ENCODE measurements at places on chromosomes 12 and 14.
A peak's percentile ranks its signal among the peaks of the same experiment; 100 is the strongest.

GRCh38 chr12:569091-569676, 94.1 kb downstream of the NINJ2 start:
- DNase-seq = no peak

DNA sequence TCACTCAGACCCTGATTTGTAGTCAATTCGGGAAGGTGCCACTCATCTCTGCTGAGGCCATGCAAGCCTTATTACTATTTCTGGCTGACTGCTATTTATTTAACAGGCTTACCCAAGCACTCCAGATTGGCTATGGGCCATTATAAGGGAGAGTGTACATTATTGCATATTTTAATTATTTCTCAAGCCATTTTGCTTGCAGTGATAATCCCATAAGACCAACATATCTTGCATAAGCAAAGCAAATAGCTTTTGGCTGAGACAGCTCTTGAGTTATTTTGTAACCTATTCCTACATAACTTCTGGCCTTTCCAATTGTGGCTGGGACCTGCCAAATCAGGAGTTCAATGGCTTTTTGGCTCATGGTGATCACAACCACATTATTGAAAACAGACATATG, 509.6 kb upstream of the USP15 start:
- no peak for DNase-seq

DNA sequence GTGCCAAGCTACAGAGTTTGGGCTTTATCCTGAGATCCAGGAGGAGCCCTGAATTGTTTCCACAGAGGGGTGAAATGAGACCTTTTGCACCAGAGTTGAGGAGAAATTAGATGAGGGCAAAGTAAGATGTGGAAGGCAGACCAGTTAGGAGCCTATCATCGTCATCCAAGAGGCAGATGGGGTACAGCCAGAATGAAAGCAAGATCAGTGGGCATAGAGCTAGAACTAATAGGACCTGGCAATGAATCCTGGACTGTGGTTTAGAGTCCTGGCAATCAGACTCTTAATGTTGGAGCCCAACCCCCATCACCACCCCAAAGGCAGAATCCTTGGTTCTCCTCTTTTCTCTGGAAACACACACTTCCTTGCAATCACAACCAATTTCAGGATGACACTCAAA, 166.6 kb upstream of the HMGA2 start:
- no peak for DNase-seq

DNA sequence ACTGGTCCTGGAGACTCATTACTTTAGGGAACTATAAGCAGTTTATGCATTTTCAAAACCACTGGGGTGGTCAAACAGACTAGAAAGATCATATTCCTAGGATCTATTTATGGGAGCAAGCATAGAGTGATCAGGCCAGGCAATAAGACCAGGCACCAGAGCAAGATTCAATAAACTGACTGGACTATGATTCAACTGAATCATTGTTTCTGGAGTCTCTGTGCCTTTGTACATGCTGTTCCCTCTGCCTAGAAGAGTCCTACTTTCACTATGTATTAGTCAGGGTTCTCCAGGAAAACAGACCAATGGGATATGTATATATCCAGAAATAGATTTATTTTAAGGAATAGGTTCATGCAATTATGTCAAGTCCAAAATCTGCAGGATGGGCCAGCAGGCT, 55.5 kb downstream of the EMP1 start:
- no peak for DNase-seq

GRCh38 chr12:139585-139984, 73.0 kb downstream of the IQSEC3 start:
- DNase-seq = no peak

DNA sequence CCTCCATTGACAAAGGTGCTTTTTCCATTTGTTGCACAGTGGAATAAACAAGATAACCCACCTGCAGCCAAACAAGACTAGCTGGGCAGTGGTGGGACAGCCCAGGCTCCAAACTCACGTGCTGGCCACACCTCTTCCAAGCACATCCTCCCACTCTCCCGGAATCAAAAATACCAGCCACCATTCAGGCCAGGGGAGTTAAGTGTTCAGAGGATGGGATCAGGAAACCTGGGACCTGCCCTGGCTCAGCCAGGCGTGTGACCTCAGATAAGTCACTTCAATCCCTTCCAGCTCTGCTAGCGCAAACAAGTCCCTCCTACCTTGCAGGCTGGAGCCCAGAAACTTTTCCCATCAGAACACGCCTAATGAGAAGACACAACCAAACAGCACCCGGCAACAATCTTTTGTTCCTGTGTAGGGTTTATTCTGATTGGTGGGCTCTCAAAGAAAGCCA, 43.3 kb downstream of the ACTN1 start:
- DNase-seq = no peak

DNA sequence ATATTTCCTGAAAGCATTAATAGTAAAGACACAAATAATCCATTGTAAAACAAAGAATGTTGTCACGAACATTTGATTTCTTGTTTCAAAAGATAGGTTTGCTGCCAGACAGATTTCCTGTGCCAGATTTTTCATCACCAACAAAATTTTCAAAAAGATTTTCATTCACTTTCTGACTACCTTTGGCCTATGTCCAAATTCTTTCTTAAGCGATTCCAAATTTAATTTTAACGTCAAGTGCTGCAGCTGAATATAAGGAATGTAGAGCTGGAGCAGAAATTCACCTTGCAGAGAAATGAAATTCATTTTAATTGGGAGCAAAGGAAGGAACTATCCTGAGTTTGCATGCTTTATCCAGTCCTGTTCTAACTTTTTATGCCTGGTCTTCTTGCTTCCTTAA, 277.4 kb downstream of the CCER1 start:
- no peak for DNase-seq

GRCh38 chr12:28130625-28131598, 59.3 kb upstream of the CCDC91 start:
- DNase-seq = no peak

- no peak for DNase-seq
Measured at GRCh38 chr14:29799464-29800095, 128.1 kb downstream of the PRKD1 start.

DNA sequence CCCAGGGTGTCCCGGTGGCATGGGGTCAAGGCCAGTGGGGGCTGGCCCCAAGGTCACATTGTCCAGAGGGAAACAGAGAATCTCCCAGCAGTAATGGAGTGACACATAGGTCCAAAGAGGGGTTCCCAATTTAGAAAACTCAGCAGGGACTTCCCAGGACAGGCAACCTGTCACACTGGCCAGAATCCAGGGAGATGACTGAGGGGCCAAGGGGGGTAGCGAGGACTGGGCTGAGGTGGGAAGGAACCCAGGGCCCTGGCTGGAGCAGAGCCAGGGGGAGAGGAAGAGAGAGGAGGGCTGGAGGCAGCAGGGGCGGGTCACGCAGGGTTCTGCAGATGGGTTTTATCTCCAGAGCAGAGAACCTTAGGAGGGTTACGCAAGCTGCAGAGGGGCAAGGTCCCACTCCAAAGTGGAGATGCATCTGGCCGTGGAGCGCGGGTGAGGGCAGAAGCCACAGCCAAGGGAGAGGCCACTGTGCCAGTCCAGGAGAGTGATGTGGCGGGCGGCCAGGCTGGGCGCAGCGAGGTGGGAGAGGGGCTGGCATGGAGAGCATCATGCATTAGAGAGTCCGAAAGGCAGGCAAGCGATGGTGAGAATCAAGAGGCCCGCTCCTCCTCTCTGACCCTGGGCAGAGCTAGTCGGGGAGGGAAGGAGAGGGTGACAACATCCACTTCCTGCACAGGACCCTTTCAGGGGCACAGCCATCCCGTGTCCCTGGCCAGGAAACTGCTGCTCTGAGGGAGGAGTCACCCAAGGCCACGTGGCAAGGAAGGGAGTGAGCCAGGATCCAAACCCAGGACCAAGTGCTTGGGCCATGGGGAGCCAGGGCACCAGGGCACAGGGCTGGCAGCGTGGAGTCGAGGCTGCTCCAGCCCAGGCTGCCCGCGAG, 29.0 kb downstream of the NCOR2 start:
- DNase-seq = no peak

DNA sequence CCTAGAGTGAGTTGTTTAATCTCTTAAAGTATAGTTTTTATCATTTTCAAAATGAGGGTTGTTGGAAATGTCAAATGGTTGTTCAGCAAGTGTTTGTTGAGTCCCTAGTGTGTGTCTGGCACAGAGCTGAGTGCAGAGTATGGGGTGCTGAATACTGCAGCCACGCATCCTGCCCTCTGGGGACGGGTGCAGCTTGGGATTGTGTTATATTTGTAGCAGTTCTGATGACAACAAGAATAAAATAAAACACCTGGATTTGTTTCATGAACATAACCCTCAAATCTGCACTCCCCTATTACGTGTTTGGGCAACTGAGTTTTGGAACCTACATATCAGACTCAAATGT, 127.9 kb downstream of the CACNA1C start:
- no peak for DNase-seq

- no peak for DNase-seq
Measured at GRCh38 chr14:65433157-65433556, 20.6 kb downstream of the FUT8 start.

- no peak for DNase-seq
Measured at GRCh38 chr14:64733899-64734298, 29.7 kb downstream of the PLEKHG3 start.

DNA sequence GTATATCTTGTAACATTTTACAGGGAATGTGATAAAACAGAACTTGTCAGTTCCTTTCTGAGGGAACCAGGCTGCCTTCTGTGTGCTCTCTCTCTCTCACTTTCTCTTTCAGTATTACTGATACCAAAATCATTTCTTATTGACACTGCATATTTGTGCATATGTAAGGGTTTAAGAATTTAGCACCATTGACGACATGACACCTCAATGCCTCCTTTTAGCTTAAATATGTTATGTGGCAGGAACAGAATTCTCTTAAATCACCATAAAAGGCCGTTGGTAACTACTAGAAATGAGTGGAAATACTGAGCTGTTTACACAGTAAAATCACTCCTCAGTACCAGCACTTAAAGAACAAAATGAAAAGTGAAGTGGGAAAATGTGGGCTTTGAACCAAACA, 457.7 kb upstream of the SYT1 start:
- DNase-seq = no peak

DNA sequence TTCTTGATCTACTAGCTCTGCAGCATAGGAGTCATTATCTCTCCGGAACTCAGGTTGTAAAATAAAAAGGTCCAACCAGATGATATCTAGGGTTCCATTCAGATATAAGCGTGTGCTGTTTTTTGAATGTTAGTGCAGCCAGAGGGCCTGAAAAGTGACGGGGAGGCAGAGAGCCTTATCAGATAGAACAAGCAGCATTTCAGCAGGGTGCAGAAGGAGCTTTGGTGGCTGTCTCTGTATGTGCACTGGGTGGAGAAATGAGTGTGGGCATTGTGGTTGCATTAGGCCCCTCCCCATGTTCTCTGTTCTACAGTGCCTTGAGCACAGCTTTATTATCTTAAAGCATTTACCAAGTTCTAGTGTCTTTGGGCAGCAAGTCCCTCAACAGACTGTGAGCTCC, 275.1 kb downstream of the NRXN3 start:
- no peak for DNase-seq

- peak; percentile 24 for DNase-seq
Measured at GRCh38 chr14:104827177-104828055, 26.5 kb downstream of the ZBTB42 start.

GRCh38 chr12:124162151-124163110, 132.5 kb upstream of the RFLNA start:
- no peak for DNase-seq

- no peak for DNase-seq
Measured at GRCh38 chr12:113161415-113162016, 12.0 kb downstream of the CFAP73 start.

DNA sequence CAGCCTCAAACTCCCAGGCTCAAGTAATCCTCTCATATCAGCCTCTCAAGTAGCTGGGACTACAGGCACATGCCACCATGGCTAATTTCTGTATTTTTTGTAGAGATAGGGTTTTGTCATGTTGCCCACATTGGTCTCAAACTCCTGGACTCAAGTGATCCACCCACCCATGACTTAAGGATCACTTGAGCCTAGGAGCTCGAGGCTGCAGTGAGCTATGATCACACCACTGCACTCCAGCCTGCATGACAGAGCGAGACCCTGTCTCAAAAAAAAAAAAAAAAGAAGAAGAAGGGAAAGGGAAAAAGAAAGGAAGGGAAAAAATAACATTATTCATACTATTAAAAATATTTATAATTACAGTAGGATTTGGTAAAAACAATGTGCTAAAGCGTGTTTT, 19.2 kb downstream of the EPS8 start:
- DNase-seq = no peak

- no peak for DNase-seq
Measured at GRCh38 chr14:81632157-81632556, 98.5 kb upstream of the SEL1L start.

DNA sequence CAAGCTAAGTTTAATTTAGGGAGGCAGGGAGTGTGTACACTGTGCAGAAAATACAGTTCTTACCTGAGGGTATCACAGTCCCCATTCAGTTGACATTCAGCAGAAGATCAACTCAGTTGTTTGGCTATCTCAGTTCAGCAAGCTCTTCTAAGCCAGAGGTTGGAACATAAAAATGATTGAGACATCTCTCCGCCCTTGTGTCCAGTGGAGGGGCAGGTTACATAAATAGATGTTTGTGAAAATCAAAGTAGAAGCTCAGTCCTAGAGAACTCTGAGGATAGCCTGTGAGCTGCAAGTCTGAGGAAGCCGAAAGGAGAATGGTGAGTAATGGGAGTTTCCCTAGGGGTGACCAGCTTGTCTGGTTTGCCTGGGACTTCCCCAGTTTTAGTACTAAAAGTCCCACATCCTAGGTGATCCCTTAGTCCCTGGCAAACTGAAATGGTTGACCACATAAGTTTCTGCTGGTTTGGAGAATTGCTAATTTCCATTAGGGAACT, 251.4 kb upstream of the ATP2B1 start:
- DNase-seq = peak; percentile 35

DNA sequence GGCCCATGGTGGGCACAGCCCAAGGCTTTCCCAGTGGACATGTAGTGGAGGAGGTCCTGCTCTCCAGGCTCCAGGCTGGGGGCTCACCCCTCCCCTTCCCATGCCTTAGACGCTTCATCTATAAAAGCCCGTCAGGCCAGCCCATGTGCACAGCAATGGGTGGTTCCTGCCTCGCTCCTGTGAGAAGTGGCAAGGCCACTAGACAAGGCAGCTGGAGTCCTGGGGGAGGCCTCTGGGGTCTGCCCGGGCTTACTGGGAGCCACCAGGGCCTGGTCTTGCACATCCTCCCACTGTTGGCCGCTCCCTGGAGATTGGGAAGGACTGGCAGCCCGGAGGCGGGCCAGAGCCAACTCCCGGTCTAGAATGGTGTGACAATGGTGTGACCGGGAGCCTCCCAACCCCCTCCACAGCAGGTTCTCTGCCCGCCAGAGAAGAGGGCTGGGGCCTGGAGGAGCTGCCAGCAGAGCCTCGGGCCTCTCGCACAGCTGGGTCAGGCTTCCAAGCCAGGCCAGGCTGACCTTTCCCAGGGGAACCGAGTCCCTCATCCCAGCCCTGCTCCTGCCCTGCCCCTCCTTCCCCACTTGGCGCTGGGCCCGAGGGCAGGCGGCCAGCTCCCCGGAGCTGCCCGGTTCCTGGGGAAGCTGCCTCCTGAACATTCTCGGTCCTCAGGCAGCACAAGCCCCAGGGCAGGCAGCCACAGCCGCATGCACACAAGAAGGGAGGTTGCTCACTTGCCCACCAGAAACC, 97.9 kb downstream of the RFLNA start:
- no peak for DNase-seq

DNA sequence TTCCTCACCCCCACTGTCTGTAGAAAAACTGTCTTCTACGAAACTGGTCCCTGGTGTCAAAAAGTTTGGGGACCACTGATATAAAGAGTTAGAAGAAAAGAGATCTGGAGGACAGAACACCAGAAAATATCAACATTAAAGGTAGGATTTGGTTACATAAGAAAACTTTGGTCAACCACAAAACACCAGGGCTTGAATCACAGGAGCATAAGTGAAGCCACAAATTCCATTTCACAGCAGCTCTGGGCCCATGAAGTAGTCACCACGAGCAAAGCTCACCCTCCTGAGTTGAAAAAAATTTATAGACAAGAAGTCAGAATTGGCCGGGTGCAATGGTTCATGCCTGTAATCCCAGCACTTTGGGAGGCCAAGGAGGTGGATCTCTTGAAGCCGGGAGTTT, 19.4 kb downstream of the RALGAPA1 start:
- no peak for DNase-seq
